ENCODE measurements at places on chromosomes 7 and 10. TPM values are rescaled to one million over a fixed set of nuclear protein-coding genes. Genes with fewer than 3 reads are reported as not detected.

Gene C10orf95
- 0.15 TPM for total RNA-seq

Gene WNT2
- 1.3 TPM for total RNA-seq

Gene CACNB2
- total RNA-seq, result 2.2 TPM

Gene NUTM2A
- 1.5 TPM for total RNA-seq

Gene TMEM178B
- total RNA-seq, result under 0.01 TPM

Gene TAS2R3
- not detected for total RNA-seq

Gene SYT15
- not detected for total RNA-seq

Gene PRKG1
- 8.2 TPM for total RNA-seq

Gene ZPBP
- not detected for total RNA-seq

Gene TRIP6
- 76.3 TPM for total RNA-seq
